ENCODE measurements at places on chromosomes 11 and 22. TPM values are rescaled to one million over a fixed set of nuclear protein-coding genes. Genes with fewer than 3 reads are reported as not detected.

DNA sequence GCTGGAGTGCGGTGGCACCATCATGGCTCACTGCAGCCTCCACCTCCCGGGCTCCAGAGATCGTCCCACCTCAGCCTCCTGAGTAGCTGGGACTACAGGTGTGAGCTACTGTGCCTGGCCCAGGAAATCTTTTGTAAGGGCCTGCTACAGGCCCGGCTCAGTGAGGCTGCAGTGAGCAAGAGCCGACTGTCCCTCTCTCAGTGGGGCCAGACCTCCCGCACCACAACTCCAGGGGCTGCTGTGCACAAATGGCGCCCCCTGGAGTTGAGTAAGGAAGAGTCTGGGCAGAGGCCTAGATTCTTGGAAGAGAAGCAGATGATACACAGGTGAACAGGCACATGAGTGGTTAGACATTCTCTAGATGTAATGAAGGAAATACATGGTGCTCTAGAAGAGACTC is 7.0 kb downstream of the SERHL2 start:
- peak; percentile 16 for DNase-seq

DNA sequence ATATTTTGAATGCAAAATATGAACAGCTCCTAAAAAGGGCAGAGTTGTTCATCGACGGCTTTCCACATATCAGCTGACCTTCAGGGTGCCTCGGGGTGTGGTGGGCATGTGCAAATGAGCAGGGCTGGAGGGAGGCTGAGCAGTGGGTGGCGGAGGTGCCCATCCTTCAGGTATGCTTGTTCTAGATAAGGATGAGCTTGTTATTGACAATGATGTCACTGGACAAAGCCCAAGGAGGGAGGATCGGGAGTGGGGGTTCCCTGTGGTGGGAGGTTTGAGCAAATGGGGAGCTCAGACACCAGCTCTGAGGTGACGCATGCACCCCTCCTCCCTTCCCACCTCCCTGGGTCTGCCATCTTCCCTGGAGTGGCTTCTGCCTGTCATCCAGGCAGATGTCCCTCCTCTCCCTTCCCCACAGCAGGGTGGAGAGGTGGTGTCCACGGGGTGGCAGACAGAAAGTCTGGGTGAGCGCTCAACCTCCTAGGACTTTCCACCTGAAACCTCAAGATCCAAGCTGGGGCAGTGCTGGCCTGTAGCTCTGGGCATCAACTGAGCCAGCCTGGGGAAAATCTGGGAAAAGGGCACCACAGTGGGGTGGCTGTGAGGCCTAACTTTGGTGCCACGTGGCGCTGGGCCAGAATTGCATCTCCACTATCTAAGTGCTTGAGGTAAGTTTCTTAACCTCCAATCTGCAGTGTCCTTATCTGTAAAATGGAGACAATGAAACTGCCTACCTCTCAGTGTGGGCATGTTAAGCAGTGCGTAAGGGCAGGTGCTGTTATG is 106.3 kb upstream of the THY1 start:
- DNase-seq: no peak

Gene SEPTIN3
- total RNA-seq: 4.5 TPM

Gene TESMIN
- total RNA-seq: 8.0 TPM

- DNase-seq: peak; percentile 69
Measured at GRCh38 chr11:57345555-57346211, 7.5 kb downstream of the P2RX3 start.

DNA sequence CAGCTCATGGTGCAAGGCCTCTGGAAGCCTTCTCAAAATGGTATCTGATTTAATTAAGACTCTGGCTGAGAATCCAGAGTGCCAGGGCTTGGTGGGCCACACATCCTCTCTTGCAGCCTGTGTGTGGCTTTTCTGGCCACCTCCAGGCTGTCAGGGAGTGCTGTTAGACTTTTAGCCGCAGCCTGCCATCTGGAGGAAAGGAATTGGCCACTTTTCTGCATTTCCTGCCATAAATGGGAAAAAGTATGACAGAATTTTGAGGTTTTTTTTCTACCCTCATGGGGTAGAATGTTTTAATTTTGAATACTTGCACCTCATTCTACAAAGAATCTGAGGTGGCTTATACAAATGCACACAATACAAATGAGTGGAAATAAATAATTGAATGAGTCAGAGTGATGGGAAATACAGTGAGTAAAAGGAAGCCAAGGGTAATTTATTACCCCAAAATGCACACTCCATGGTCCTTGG is 218.4 kb downstream of the ADAMTS15 start:
- DNase-seq: no peak

GRCh38 chr11:41943656-41944055 is 484.2 kb upstream of the LRRC4C start:
- DNase-seq: no peak

- no peak for DNase-seq
Measured at GRCh38 chr22:20899827-20900423, 17.3 kb upstream of the CRKL start.

Gene FAM180B
- 0.16 TPM for total RNA-seq

DNA sequence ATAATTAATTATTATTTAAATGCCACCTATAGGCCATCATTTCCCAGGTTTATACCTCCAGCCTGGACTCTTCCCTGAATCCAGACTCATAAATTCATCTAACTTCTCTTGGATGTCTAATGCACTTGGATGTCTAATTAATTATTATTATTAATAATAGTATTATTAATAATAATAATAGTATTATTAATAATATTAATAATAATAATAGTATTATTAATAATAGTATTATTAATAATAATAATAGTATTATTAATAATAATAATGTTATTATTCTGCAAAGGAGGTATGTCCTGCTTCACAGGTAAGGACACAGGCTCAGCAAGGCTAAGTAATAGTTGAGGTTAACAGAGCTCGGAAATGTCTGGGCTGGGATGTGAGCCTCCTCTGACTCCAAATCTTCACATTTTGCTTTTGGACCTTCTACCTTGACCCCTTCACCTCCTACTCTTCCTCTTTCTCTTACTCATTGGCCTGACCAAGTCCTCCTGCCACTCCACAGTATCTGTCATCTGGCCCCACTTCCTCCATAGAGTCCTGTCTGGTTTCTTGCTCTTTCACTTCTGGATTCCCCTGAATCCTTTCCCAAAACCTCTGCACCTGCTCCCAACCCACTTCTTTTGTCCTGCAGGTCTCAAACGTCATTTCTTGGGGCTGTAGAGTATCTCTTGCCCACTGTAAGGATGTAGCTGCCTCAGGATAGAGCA is 8.0 kb downstream of the RIBC2 start:
- DNase-seq: no peak

DNA sequence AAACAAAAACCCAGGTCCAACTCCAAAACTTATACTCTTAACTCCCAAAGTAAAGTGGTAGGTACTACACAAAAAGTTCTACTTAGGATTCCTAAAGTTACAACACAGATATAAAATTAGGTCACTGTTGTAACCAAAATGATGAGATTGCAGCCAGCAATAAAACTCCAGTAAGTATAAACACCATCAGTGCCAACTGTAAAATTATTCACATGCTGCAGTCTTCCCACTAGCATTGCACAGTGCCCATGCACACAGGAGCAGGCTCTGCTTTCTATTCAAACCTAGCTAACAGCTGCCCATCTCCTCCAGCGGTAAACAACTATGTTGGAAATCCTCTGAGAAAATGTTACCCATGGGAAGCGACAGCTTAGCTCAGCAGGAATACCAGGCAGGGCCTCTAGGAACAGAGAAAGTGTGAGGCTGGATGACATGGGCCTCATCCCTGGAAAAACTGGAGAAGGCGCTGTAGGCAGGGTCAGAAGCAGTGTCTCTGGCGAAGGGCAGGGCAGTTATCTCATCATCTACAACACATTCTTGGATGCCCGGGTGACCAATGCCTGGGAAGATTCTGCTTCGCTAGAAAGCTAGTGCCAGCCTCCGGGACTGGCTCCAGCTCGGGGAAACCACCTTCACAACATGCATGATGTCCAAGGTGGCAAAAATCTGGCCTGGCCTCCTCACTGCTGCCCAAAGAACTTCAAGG is 9.1 kb downstream of the CPT1A start:
- no peak for DNase-seq

GRCh38 chr11:101091781-101092180 is 37.8 kb downstream of the PGR start:
- DNase-seq: no peak

Gene NCAM1
- total RNA-seq: not detected

DNA sequence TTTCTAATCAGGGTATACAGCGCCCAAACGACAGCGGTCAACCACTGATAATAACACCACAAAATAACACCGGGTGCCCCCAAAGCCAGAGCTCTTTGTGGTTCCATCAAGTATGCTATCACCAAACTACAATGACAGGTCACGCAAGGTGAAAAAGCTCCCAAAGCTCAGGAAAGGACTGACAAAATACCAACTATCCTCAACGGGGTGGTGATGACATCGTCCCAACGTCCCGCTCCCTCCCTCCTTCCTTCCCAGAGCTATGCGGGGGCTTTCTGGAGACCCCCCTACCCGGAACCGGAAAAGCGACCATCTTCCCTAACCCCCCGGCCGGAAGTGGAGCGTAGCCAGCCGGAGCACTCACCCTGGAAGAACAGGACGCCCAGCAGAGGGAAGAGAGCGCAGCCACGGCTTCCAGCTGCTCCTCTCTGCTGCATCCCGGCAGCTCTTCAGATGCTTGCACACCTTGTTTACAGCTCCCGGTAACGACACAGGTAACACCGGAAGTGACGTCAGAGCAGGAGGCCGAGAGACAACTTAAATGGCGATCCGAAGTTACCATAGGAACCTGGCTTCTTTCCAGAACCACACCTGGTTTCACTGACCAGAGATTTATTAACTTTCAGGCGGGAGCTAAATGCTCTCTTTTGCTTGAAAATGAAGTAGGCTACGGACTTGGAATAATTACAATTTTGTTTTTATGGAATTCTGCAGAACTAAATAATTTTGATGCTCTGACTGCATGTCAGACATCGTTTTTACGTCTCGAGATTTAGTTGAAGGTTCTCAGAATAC is at the start of gene MPZL3:
TSS of gene MPZL3 (minus strand) at position 508 of the 795 bp plus-strand sequence. CDS start at position 437, 71 bp downstream.
- DNase-seq: peak; percentile 86

Data from activated T-cell treated with anti-CD3 and anti-CD28 coated beads, Interleukin-2, amount 50 U/mL, for 72 hours (primary cell).